ENCODE measurements at places on chromosomes 6 and 20. TPM values are rescaled to one million over a fixed set of nuclear protein-coding genes. Genes with fewer than 3 reads are reported as not detected.

Gene ULBP3
- 5.1 TPM for total RNA-seq

Gene ZNF133
- total RNA-seq = 23.0 TPM

Gene TRIM40
- total RNA-seq = not detected

Gene KIAA1755
- 4.7 TPM for total RNA-seq

Gene CASS4
- 0.23 TPM for total RNA-seq

Gene EYA2
- total RNA-seq = 0.03 TPM

Gene MYMX
- 0.33 TPM for total RNA-seq

Gene JPH2
- 2.2 TPM for total RNA-seq

Gene GGTLC1
- total RNA-seq = not detected

Gene C20orf144
- total RNA-seq = not detected

Gene CDSN
- total RNA-seq = not detected

Gene C20orf96
- total RNA-seq = 5.0 TPM

Gene STMND1
- not detected for total RNA-seq

Gene LAMA4
- total RNA-seq = 518 TPM

Gene EFCAB8
- total RNA-seq = 0.33 TPM

Gene KCNK15
- total RNA-seq = 4.8 TPM

Gene PRICKLE4
- total RNA-seq = 0.36 TPM

Gene LRRC73
- 0.78 TPM for total RNA-seq

Gene PPP1R14C
- total RNA-seq = 7.4 TPM

Gene KCNK16
- total RNA-seq = not detected

Gene KPNA5
- total RNA-seq = 9.7 TPM

Gene PSORS1C2
- not detected for total RNA-seq

Gene UST
- 23.8 TPM for total RNA-seq

All from smooth muscle cell of the pulmonary artery (primary cell).